ENCODE measurements at places on chromosomes 11 and 22. TPM values are rescaled to one million over a fixed set of nuclear protein-coding genes. Genes with fewer than 3 reads are reported as not detected.

DNA sequence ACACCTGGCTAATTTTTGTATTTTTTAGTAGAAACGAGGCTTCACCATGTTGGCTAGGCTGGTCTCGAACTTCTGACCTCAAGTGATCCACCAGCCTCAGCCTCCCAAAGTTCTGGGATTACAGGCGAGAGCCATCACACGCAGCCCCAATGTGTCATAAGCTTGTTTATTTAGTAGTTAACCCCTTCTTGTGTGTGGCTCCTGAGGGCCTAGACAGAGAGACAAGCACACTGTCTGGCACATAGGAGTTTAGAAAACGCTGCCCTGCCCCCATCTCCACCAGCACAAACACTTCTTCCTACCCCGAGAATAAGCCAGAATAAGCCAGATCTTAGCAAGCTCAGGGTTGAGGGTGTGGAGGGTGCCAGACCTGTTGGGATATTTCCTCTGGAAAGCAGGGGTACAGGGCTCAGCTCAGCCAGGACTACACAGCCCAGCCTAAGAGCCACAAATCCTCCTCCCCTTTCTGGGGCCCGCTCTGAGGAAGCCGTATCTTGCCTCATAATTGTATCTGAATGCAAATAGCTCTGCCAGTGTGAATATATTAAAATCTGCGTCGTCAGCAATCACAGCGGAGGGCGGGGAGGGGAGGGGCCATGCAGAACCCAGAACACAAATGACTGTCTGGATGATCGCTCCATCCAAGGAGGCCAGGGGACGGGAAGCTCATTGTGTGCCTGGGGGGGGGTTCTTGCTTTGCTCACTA, 247.3 kb downstream of the MN1 start:
- DNase-seq: no peak

Gene SSTR3
- 0.95 TPM for total RNA-seq

Gene TENM4
- total RNA-seq: 2.6 TPM

Gene CCDC87
- not detected for total RNA-seq

Gene OR2AG1
- 0.26 TPM for total RNA-seq

- DNase-seq: no peak
Measured at GRCh38 chr11:134543645-134544044, 131.6 kb upstream of the B3GAT1 start.

DNA sequence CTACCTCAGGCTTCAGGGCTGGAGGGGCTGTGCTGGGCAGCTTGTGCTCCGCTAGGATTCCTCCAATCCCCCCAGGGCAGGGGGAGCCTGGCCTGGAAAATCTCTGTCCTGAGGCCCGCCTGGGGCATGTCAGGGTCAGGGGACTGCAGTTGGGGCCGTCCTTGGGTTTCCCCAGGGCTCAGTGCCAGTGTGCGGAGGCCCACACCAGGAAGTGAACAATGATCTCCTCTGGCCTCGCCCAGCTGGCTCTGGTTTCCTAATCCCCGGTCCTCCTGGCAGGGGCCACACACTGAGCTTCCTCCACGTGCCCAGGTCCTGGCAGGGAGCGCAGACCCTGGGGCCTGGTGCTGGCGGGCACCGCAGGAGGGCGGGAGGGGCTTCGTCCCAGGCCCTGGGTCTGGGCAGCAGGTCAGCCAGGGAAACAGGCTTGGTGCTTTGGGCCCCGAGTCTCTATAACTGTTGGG, 1.4 kb upstream of the MUC2 start:
- peak; percentile 87 for DNase-seq

GRCh38 chr11:116466191-116466590, 306.6 kb downstream of the BUD13 start:
- no peak for DNase-seq

- DNase-seq: no peak
Measured at GRCh38 chr22:48261048-48261621, 1498.7 kb downstream of the TBC1D22A start.

GRCh38 chr22:50144005-50144614, 26.4 kb upstream of the PANX2 start:
- no peak for DNase-seq

DNA sequence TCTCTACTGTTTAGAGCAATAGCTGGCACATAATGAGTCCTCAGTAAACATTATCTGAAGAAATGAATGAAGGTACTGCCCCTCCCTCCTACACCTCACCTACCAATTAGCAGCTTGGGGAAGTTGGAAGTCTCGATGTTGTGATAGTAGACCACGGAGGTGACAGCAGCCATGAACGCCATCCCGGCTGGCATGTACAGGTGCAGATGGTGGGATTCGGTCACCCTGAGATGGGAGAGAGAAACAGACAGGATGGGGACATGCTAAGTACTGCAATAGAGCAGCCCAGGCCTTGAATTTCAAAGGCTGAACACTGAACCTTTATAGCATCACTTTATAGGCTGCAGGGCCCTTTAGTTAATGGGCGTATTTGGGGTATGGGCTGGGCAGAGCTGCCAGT, 6.6 kb downstream of the ABCC8 start:
- no peak for DNase-seq

DNA sequence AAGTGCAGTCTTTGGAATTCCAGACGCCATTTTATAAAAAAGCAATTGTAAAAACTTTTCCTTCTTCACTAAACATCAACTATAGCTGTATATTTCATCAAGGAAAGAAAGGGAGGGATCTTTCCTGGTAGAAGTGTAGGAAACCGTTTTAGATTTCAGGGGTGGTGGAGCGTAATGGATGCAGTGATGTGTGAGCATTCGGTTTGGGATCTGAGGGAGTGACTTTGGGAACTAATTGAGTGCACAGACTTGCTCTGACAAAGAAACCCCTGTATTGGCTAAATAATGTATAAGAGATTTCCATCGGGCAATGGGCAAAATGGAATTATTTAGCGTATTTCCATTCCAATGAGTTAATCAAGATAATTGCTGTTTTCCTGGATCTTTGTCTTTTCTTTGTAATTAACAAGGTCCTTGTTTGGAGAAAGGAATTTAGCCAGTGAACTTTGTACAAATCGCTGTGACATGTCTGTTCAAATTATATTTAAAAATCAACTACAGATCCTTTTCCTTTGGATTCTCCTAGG, 125.0 kb upstream of the NARS2 start:
- no peak for DNase-seq

- DNase-seq: no peak
Measured at GRCh38 chr11:66768818-66769217, 39.8 kb upstream of the SPTBN2 start.

DNA sequence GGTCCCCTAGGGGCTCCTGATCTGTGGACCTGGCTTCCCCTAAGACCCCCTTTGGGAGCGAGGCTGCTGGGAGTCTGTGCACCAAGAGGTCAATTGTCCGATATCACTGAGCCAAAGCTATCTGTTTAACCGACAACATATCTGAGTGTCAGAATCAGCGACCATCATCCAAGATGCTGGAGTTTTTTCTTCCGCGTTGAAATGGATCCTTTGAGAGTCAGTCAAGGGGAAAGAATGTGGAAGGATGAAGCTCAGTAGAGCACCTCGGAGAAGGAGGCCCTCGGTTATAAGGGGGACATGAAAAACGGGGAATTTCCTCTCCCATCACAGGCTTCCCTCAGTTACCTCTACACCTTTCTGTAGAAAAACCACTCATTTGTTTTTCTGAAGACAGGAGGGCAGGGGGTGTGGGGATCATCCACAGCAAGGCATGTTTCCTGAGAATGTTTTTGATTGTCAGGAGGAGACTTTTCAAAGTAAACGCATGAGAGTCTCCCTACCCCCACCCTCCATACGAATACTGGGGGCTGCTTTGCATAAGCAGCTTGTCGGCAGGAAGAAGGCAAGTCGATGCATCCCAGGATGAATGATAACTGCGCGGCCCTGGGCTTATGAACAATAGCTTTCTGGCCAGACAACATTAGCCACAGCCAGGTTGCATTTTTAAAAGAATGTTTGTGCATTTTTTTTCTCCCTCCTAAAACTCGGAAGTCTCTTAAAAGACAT, 37.7 kb upstream of the CCND1 start:
- DNase-seq: no peak

- DNase-seq: no peak
Measured at GRCh38 chr22:41911001-41911611, 3.8 kb downstream of the SHISA8 start.

DNA sequence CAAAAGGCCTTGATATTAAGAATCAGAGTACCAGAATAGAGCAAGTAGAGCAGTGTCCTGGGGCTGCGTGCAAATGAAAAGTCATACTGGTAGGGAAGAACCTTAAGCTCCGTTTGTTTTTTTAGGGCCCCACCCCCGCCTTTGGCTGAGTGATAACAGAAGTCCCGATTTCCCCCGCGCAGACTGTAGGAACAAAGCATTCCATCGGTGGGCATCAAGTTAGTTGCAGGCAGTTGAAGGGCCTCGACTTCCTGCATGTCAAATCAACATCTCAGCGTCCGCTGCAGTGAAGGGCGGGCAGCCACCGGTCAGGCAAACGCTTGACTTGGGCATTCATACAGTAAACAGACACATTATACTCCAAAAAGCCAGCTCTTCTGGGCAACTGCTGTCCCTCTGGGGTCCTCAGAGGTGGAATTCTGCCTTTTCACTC, 11.7 kb downstream of the LRP4 start:
- DNase-seq: peak; percentile 78

- DNase-seq: peak; percentile 79
Measured at GRCh38 chr22:36238373-36239149, 766 bp downstream of the APOL2 start.

DNA sequence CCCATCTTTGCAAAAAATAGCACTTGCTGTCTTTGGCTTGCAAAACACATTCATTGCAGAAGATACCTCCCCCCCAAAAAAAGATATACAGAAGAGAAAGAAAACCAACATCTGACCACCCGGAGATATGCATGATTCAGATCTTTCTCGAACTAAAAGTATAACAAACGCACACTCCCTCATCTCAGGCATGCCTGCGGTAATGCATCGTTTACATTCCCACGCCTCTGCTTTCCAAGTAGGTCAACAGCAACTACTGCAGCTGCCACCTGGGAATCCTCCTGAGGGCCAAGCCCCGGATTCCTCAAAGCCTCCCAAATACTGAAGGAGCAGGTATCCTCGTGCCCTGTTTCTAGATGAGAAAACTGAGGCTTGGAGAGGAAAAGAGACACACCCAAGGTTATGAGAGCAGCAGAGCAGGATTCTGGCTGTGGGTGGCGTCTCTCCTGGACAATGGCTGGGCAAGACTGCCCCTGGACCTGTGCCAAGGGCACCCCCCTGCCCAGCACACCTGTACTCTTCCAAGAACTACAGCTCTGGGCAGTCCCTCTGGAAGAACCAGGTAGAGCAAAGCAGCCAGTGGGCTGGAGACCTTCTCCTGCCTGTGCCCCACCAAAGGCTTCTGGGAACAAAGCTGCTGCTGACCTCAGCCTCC, 38.1 kb downstream of the NUP50 start:
- no peak for DNase-seq

Gene FAM180B
- total RNA-seq: not detected

DNA sequence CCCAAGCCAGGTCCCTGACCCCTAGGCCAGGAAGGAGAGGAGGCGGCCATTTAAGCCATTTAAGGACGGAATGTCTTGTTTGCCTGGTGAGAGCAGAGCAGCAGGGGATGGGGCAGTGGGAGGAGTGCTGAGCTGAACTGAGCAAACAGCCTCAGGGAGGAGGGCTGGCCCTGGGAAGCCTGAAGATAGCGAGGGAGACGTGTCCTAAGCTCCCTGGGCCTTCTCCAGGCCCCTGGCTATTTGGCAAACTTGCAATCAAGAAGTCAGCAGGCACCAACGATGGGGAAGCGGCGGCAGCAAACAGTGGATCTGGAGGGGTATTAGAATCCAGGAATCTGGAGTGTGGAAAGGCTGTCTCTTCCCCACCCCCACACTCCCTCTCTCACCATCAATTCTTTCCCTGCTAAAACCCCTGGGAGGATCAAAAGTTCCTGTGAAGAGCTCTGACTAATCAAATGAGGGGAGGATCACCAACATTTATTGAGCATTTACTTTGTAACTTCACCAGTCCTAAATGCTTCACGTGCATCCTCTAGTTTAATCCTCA, 8.8 kb downstream of the BCL9L start:
- no peak for DNase-seq

Gene KRTAP5-11
- total RNA-seq: not detected

GRCh38 chr11:92662601-92663360, 306.7 kb upstream of the MTNR1B start:
- DNase-seq: no peak

DNA sequence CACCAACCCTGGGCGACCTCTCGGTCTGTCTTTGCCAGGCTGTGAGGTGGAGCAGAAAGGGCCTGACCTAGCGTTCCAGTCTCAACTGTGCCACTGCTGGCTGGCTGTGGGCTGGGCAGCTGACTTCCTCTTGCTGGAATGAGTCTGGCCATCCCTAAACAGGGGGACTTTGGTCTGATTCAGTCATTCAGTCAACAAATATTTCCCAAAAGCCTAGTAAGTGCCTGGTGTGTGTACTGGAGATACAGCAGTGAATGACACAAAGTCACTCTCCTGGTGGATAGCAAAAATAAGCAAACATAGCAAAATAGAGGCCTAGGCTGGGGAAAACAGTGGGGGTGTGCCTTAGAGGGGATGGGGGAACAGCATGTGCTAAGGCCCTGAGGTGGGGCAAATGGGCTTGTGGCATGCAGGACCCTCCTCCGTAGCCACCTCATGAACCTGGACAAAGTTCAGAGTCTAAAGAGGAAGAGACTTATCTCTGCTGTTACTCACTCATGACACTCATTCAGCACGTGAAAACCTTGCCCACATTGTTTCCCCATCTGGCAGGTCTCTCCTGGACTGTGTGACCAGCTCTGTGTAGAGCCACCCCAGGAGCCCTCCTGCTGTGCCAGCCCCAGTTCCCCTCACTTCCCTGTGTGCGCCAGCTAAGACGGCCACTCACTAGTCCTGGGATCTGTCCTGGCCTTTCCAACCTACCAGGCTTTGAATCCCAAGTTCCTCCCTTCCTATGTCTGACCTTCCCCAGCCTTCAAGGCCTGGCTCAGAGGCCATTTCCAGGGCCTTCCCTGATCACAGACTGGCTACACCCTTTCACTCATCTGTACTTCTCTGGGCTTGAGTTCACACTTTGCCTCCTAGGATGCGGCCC, 4.7 kb downstream of the GUCD1 start:
- DNase-seq: no peak

All from spleen (tissue), 13 donors.